Cortex of kidney (tissue), 1 donor: ENCODE measurements at places on chromosomes 5 and 9.

GRCh38 chr5:16943846-16944678 is 8.0 kb upstream of the MYO10 start:
- no peak for DNase-seq

DNA sequence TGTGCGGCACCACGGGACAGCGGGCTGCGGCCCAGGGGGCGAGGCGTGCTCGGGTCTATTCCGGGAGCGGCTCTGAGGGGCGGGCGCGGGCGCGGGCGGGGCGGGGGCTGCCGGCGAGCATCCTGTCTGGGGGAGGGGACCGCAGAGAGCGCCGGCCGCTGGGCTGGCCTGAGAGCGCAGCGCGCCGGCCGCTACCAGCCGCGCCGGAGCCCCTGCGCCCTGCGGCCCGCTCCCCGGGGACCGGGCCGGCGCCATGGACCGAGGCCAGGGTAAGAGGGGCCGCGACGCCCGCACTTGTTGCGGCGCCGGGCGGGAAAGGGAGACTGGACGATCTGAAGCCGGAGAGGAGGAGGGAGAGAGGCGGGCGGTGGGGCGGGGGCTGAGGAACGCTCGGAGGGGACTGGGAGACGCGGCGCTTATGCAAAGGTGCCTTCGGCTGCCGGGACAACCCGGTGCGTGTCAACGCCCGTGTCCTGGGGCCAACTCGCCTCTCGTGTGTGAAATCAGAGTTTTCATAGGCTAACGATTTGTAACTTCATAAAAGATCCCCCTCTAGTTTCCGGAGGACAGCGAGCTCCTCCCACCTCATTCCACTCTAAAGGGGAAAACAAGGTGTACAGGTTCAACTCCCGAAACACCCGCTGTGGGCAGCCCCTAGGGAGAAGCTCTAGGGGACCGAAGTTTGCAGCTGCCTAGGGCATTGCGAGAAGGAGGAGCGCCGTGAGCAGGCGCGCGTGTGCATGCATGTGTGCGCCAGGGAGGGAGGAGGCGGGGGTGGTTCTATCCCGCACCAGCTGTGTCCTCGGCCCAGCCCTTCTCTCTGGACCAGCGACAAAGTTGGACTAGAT is at the start of gene AFAP1L1:
Gene AFAP1L1, plus strand, starts transcription at position 144 of the 848 bp plus-strand sequence. Its CDS starts 110 bp downstream, at position 254.
- no peak for DNase-seq

- DNase-seq: no peak
Measured at GRCh38 chr5:98500811-98501210, 272.7 kb upstream of the RGMB start.

DNA sequence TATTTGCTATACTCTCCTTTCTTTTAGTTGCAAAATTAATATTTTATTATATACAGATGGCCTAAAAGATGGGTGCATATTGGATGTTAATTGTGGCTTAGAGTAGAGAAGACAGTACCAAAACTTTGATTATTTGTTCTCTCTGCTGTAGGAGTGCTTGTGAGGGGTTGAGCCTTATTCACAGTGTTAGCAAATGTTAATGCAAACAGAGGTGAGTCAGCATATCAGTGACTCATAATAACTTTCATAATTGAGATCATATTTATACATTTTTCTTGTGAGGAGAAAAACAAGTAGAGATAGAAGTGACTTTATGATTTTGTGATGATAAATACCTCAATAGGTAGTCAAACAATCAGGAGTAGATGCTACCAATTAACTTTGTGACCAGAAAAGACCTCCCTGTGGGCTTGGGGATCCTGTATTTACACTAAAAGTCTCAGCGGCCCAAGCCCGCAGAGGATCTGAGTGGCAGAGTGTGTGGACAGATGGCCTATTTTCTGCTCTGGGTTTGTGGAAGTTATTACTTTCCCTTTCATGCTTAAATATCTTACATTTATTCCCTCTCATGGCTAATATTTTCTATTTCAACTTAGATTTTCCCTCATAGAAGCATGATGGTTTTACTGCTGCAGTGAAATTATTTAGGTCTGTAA is 226.5 kb downstream of the TAF11L14 start:
- no peak for DNase-seq

DNA sequence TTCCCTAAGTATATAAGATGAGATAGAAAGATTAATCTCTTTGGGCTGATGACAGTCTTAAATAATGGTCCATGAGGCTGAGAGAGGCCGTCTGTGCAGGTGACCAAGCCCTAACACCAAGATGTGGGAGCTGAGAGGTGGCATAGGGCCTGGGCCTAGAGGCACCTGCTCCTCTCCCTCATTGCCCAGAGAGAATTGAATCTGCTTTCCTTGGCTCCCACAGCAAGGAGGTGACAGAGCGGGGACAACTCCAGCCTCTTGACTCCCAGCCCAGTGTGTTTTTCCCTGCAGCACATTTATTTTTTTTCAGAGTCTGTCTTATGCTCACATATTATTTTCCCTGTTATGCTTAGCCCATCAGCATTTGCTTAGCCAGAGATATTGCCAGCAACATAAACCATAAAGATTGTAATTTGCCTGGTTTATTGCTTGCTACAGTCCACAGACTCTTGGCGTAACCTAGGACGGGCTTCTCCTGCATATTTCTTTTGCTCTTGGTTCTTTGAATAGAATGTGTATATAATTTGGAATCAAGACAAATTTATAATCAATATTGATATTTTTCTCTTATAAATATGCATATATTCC is 105.6 kb downstream of the NTRK2 start:
- DNase-seq: no peak

DNA sequence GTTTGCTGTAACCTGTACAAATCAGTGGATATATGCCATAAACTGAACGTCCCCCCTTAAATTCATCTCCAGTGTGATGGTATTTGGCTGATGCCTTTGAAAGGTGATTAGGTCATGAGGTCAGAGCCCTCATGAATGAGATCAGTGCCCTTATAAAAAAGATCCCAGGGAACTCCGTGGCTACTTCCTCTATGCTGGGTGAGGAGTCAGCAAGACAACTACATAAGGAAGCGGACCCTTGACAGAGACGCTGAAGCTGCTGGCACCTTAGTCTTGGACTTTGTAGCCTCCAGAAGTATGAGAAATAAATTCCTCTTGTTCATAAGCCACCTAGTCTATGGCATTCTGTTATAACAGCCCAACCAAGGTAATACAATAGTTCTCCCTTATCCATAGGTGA is 215.1 kb upstream of the ZNF608 start:
- DNase-seq: no peak

DNA sequence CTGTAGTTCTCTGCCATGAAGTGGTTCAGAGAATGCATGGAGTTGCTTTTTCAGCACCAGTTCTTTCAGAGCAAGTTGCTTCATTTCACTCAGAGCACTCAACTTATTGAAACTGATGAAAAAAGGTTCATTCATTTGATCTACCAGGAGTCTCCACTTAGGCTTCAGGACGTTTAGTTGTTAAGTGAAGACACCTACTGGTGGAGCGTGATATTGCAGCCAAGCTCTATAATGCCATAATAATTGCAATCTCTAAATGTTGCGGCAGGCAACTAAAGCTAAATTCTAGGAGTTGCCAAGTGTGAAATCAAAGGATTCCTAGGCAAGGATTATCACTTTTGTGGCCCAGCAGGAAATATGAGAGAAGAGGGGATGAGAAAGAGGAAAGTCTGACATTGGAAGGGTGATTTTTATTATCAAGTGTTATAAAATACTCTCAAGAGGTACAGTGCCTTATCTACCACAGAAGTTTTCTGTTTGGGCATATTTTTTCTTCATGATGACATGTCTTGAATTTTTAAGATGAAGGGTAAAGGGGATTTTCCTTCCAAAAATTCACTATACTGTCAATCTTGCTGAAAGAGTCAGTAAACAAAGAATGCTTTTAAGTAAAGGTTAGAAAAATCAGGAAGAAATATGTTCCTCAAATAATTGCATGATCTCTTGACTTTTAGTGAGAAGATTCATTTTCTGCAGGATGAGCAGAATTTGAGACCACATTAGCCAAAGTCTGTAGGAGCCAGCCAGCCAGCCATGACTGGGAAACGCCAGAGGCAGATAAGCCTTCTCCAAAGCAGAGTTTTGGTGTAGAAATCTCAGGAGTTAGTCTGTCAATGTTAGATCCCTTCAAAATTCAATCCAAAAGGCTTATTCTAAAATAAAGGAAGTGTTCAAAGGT is 83.4 kb downstream of the SH3PXD2B start:
- no peak for DNase-seq

DNA sequence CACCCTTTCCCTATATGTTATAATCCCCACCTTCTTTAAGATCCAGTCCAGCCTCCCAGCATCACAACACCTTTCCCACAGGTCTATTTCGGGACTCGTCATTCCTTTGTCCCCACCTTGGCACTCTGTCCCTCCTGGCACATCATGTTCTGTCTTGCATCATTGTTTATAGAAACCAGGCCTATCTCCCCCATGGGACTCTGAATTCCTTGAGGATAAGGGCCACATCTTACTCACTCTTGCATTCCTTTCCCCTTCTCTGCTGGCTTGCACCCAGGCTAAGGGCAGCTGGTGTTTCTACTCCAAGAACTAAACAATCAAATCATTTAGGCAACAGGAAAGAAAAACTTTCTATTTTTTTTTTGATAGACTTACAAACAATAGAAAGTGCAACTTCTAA is 205.7 kb downstream of the AGTPBP1 start:
- no peak for DNase-seq

DNA sequence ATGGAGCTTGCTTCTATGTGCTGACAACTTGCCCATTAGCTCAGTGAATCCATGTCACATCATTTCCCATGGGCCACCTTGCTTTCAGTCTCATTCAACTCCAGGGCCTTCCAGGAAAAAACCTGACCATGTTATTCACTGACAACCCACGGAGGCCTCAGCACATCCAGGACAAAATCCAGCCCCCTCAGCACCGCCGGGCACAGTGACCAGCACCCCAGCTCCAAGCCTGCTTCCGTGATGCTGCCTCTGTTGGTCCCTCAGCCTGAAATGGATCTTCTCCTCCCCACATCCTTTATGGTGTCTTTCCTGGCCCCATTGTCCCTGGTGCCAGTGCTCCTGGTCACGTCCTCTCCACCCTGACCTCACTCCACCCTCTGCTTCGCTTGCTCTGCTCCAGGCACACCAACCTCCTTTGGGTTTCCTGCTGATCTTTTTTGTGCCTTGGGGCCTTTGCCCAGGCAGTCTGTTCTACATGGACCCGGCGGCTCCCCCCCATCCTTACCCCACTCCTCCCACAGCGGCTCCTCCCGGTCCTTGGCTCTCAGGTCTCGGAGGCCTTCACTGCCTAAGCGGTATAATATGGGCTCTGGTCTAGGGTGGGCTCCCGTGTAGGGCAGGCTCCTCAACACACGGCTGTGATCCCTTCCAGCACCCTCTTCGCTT is 25.0 kb downstream of the ANKS6 start:
- no peak for DNase-seq
